ENCODE measurements at places on chromosomes 13 and 19. TPM values are rescaled to one million over a fixed set of nuclear protein-coding genes. Genes with fewer than 3 reads are reported as not detected.

GRCh38 chr13:34637138-34637537 is 304.9 kb upstream of the NBEA start:
- no peak for DNase-seq

Gene UPK1A
- total RNA-seq = not detected

- peak; percentile 78 for DNase-seq
These were observed 11.4 kb downstream of the FCHO1 start for GRCh38 chr19:17762505-17763229.

DNA sequence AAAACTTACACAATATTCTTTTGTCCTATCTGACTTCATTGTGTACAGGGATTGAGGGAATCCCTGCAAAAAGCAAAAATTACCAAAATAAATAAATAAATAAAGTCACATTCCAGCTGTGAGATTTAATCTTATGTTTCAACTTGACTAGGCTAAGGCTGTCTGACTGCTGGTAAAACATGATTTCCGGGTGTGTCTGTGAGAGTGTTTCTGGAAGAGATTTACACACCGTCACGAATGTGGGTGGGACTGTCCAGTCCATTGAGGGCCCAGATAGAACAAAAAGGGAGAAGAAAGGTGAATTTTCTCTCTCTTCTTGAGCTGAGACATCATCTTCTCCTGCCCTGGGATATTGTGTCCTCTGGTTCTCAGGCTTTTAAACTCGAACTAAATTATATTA is 166.1 kb downstream of the LIG4 start:
- DNase-seq = no peak

- no peak for DNase-seq
These were observed 2.0 kb downstream of the USPL1 start for GRCh38 chr13:30619731-30620130.

DNA sequence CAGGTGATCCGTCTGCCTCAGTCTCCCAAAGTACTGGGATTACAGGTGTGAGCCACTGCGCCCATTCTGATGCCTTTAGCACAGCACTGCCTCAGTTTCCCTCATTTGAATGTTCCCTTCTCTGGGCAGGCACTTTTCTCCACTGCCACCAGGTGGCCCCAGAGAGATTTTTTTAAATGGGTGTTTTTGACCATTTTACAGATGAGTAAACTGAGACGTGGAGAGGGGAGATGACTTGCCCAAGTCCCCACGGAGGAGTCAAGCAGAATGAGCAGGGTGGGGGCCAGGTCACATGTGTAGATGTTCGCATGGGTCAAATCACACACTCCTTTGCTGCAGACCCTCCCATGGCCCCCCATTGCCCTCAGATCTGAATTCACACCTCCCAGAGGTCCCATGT is 3.2 kb upstream of the PDE4C start:
- DNase-seq = no peak

Gene PBX4
- 4.3 TPM for total RNA-seq

Gene ZNF524
- total RNA-seq = 16.2 TPM

DNA sequence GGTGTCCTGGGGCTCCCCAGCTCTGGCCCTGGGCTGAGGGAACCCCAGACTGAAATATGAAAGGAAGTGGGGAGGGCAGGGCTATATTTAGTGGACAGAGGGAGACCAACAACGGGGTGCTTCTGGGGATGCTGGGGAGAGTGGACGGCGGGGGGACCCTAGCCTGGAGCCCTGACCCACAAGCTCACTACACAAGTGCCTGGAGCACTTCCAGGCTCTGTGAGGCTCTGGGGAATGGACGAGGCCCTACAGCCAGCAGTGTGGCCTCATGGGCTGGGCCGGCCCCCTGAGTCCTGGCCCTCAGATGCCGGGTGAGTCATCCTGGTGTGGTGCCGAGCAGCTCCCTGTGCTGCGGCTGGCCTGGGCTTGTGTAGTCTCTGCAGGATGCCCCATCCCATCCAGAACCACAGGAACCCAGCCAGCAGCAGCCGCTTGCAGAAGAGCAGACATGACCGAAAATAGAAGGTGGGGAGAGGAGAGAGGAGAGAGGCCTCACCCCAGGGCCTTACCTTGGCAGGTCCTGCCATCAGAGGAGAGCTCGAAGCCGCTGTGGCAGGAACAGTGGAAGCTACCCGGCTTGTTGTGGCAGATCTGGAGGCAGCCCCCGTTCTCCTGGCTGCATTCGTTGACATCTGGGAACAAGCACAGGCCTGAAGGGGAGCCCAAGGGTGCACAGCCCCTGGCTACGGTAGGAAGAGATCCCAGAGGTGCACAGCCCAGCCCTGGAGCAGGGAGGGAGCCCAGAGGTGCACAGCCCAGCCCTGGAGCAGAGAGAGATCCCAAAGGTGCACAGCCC is 26.1 kb downstream of the GAS6 start:
- peak; percentile 88 for DNase-seq

DNA sequence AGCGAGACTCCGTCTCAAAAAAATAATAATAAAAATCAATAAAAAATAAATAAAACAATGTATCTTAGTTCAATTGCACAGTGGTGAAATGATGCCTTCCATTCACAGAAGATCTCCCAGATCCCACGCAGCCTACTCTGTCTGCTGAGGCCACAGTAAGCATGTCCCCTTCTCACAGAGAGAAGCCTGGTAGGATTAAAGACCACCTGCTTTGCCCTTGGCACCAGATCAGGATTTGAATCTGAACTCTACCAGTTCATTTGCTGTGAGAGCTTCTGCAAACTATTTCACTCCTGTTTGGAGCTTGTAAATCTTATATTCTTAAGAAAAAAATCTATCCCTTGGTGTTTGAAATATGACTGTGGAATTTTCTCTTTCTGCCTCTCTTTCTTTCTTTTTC is 2.2 kb upstream of the SLC7A1 start:
- DNase-seq = no peak

Gene OLFM2
- 100.0 TPM for total RNA-seq

DNA sequence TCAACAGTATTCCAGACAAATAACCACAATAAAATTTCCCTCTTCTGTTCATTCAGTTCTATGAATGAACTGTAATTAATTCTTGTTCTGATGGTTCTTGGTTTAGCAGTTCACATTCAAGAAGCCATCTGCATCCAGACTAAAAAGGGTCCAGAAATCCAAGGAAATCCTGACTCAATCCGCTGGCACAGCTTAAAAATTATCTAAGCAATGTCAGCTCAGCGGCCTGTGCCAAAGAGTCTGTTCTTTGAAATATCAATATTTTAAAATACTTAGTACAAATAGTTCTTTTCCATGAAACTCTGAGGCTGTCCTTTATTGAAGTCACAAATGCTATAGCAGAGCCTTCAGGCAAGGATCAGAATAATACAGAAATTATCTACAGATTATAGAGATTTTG is 57.2 kb downstream of the DHRS12 start:
- DNase-seq = no peak

DNA sequence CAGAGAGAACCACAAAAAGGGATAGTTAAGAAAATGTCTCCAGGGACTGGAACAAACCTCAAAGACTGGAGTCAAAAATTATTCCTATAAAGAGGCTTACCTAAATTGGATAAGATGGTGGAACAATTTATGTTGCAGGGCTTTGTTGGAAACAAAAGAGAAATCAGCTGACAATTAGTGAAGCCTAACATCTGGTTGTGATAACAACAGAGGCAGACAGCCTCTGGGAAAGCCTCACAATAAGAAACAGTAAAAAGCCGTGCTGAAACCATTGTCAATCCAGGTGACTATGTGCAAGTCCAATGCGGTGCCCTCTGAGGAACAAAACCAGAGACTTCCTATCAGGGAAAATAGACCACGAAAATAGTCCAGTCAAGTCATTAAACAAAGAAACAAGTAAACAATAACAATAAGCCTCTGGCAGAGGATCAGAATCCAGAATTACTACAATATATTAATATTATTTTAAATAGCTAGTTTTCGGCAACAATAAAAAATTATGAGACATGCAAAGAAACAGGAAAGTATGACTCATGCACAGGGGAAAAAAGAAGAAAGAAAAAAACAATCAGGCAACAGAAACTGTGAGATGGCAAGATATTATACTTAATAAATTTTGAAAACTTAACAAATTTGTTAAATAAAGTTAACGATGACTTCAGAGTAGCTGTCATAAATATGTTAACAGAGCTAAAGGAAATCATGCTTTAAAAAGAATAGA is 99.7 kb upstream of the RXFP2 start:
- DNase-seq = no peak

DNA sequence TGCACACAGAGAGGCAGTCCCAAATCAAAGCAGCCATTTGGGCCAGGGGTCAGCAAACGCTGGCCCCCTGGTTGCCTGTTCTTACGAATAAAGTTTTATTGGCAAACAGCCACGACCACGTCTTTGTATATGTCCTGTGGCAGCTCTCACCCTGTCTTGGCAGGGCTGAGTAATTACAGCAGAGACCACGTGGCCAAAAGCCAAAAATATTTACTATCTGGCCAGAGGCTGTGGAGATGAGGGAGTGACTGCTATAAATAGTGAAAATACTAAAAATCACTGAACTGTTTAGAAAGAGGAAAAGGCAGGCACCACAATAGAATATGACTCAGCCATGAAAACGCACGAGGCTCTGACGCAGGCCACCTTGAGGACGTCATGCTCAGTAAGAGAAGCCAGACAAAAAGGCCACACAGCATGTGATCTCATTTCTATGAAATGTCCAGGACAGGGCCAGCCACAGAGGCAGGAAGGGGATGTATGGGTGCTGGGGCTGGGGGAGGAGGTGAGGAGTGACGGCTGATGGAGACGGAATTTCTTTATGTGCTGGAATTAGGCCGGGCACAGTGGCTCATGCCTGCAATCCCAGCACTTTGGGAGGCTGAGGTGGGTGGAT is 29.4 kb downstream of the SMIM24 start:
- no peak for DNase-seq

GRCh38 chr13:78105656-78106055 is 187.0 kb upstream of the EDNRB start:
- DNase-seq = no peak

- no peak for DNase-seq
These were observed 137.5 kb downstream of the KCNRG start for GRCh38 chr13:50152655-50153309.

Gene KCNN4
- 5.0 TPM for total RNA-seq

DNA sequence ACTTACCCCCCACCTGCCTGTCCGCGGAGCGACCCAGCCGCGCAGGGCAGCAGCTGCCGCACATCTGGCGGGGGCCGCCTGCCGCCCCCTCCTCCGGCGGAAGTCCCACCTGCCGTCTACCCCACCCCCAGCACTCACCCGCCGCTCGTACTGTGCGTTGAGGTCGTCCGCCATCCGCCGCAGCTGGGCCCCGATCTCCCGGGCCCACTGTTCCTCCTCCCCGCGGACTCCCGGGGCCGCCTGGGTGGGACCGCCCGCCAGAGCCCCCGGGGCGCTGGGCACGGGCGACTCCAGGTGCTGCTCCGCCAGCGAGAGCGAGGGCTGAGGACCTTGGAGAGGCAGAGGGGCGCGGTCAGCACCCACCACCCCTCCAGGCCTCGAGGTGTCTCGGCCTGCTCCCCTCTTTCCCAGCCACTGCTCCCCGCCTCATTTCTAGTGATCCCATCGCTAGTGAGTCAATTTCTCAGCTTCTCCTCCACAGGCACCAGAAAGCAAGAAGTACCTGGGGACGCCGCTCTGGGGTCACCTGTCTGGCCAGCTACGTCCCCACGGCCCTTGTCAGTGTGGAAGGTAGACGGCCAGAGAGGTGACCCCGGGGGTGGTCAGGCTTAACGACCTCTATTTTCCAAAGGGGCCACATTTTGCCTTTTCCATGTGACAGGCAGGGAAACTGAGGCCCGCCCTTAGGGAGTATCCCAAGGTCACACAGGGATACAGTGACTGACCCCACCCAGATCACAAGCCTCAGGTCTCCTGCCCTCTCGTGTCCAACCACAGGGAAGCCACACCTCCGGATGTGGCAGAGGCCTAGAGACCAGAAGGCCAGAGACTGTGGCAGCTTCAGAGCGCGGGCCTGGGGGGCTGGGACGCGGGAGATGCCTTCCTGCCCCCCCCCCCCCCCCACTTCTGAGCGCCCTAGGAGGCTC is 4.3 kb downstream of the BBC3 start:
- no peak for DNase-seq

GRCh38 chr13:43776501-43777079 is 10.2 kb downstream of the ENOX1 start:
- DNase-seq = no peak

GRCh38 chr13:37109051-37109678 is 3.7 kb upstream of the CSNK1A1L start:
- DNase-seq = no peak

DNA sequence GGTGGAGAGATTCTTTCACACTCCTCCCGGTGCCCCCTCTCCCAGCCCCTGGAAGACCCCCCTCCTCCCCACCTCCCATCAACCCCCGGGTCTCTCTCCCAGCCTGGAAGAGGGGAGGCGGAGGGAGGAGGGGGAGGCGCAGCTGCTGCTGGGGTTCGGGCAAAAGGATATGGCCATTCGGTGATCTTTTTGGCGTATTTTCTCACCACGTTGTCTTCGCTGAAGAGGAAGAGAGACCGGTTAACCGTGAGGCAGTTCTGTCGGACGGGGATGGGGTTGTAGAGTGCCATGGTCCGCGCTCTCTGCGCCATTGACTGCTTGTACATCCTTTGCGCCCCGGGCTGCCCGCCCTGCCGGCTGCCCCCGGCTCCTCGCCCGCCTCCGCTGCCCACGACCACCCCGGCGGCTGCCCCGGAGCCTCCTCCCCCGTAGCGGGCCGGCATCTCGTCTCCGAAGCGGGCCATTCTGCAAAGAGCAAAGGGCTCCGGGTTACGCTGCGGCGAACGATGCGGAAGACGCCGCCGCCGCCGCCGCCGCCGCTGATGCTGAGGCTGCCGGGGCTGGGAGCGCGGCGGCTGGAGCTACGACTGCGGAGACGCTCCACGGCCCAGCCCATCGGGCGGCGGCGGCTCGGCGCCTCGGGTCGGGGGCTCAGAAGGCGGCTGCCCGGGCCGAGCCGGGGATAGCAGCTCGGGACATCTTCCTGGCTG is 363 bp downstream of the CACNA1A start:
- peak; percentile 51 for DNase-seq

DNA sequence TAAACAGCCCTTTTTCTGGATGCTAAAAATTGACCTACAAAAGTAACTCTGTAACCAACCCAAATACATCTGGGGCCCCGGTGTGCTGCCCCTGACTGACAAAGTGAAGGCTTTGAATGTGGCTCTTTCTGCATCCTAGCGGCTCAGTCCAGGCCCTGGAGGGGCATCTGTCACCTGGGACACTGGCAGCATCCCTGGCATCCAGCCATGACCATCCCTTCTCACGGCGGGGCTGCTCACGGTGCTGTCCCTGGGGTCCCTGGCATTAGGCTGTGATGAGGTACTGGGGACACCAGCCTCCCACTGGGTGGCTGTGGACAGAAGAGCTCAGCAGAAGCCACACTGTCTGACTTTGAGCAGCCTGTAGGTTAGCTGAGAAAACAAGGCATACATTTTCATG is 34.3 kb downstream of the BICRA start:
- no peak for DNase-seq

DNA sequence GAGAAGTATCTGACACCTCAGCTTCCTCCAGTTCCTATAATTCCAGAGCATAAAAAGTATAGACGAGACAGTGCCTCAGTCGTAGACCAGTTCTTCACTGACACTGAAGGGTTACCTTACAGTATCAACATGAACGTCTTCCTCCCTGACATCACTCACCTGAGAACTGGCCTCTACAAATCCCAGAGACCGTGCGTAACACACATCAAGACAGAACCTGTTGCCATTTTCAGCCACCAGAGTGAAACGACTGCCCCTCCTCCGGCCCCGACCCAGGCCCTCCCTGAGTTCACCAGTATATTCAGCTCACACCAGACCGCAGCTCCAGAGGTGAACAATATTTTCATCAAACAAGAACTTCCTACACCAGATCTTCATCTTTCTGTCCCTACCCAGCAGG is 3.1 kb downstream of the KLF5 start:
- no peak for DNase-seq

Measured in dorsolateral prefrontal cortex (tissue), 122 donors.